Cardiac muscle cell (in vitro differentiated cells and primary cell): ENCODE measurements at places on chromosomes 13 and 19. TPM values are rescaled to one million over a fixed set of nuclear protein-coding genes. Genes with fewer than 3 reads are reported as not detected.

Gene NCCRP1
- total RNA-seq = 10.3 and 16.1 TPM in 2 replicates

GRCh38 chr13:49022472-49023144, 46.9 kb downstream of the FNDC3A start:
- DNase-seq = no peak

DNA sequence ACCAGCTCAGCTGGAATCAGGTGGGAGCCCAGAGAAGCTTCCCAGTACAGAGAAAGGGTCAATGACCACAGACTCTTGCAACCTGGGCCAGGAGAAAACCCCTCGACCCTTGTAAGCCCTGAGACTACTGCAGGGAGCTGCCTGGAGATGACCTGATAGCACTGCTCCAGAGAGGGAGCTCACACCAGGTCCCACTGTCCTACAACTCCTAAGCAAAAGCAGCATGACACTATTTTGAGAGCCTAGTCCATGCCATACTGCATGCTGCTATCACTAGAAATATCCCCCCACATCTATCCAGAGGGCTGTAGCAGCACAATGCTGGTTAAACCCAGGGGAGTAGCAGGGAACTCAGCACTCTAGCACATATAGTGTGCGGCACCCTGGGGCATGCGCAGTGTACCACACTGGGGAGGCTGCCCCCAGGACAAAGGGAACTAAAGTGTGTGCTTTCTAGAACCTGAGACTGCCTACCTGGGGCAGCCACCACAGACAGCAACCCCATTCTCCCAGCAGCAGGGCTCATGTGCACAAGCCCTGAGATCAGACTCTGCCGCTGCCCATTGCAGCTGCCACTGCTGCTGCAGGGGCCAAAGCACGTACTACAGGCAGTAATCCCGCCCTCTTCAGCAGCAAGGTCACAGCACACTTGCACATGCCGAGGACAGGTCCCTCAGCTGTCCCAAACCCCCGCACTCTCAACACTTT, 27.1 kb upstream of the N4BP2L1 start:
- no peak for DNase-seq

Gene SELENOV
- total RNA-seq = 2.0 and 4.3 TPM in 2 replicates

Gene GGACT
- total RNA-seq = 3.9 and 8.3 TPM in 2 replicates

Gene N4BP2L1
- total RNA-seq = 2.9 and 8.9 TPM in 2 replicates

DNA sequence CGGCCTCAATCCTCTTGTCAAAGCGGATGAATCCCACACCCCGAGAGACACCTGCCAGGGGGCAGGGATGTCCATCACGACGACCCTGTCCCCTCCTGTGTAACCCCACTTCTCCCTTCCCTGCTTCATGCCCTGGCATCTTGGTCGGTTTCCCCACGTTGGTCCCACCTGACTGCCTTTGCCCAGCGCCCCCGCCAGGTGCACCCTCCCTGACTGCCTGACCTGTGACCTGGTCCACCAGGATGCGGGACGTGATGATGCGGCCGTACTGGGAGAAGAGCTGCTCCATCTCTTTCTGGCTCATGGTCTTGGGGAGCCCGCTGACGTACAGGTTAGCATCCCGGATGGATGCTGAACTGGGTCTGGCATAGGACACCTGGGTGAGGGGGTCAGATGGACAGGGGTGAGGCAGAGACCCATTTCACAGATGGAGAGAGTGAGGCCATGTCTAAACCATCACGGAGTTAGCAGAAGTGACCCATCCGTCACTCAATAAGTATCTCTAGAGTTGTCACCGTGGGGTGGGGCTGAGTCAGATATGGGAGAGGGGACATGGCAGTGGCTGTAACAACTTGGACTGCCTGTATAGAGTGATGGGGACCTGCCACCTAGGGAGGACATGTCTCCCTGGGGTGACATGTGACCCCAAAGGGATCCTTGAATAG, 22.5 kb downstream of the ELAVL3 start:
- DNase-seq = no peak

GRCh38 chr13:50909605-50910484, at the start of gene RNASEH2B:
Gene RNASEH2B, plus strand, starts transcription at chr13:50909791. Its CDS starts 286 bp downstream, at chr13:50910077.
- peak; percentile 79 for DNase-seq
